ENCODE measurements at places on chromosomes 11 and 22.

DNA sequence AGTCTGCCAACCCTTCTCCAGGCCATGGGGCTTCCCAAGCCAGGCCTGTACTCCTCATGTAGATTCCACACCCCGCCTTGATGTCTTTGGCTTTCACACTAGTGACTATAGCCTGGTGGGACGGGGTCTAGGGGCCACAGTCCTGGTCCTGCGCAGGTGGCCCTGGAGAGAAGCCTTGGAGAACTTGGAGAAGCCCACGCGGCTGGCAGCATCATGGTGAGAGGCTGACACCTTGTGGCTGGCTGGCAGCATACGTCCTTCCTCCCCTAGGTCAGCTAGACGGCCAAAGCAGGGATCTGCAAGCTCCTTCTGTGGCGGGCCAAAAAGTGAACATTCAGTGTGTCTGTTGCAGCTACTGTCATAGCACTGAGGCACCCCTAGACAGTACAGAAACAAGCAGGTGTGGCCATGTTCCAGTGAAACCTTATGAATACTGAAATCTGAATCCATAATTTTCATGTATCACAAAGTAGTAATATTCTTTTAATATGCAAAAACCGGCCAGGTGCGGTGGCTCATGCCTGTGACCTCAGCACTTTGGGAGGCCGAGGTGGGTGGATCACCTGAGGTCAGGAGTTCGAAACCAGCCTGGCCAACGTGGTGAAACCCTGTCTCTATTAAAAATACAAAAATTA is 42.0 kb downstream of the FAM83F start:
- peak; percentile 80 for DNase-seq

DNA sequence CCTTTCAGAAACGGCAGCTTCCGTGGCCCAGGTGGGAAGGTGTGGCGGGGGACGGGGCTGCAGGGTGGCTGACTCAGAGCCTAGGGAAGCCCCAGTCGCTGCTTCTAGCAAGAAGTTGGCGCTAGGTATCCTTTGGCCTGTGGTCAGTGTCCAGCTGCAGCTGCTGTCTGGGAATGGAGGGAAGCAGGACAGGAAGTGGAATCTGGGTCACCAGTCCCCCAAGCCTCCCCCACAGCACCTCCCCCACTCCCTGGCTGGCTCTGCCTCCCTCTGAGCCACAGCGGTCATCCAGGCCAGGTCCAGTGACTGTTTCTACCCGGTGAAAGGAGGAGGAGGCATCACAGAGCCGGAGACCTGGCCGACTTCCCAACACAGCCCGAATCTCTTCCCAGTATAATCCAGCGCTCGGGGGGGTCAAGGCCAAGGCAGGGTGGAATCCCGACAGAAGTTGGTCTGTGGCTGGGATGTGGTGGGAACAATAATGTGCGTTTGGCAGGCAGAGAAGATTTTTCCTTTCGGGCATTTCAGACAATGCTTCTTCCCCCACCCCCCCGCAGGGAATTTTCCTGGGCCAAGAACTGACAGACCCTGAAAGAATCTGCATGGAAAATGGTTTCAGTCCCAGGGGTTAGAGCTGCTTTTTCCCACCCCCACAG is 45.1 kb downstream of the C11orf96 start:
- peak; percentile 74 for DNase-seq

DNA sequence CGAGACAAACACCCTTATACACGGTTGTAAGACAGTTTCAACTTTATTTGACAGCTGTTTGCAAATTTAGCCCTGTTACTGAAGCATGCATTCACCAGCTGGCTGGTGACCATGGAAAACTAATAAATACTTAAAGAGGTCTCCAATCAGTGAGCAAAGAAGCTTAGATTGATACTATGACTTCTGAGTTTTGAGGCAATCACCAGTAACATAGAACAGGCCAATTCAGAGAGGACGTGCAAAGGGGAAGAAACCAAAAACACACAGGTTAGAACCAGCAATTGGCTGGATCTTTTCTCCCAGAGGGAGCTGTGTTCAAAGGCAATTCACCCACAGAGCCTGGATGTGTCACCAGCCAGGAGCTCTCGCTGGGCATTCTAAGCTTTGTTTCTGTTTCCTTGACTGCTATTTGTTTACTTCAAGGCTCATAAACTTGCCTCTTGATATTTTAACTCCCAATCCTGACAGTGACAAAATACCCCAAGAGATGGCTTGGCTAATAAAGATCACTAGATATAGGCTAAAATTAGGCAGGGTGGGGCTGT is 113.6 kb upstream of the MTMR2 start:
- DNase-seq = peak; percentile 35

DNA sequence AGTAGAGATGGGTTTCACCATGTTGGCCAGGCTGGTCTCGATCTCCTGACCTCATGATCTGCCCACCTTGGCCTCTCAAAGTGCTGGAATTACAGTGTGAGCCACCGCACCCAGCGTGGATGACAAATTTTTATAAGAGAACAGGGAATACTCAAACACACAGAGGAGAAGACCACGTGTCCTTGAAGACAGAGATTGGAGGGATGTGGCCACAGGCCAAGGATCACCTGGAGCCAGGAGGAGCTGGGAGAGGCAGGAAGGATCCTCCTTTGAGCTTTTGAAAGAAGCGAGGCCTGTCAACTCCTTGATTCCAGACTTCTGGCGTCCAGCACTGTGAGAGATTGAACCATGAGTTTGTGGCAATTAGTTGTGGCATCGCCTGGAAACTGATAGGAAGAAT is 1049.5 kb downstream of the TBC1D22A start:
- DNase-seq = no peak

DNA sequence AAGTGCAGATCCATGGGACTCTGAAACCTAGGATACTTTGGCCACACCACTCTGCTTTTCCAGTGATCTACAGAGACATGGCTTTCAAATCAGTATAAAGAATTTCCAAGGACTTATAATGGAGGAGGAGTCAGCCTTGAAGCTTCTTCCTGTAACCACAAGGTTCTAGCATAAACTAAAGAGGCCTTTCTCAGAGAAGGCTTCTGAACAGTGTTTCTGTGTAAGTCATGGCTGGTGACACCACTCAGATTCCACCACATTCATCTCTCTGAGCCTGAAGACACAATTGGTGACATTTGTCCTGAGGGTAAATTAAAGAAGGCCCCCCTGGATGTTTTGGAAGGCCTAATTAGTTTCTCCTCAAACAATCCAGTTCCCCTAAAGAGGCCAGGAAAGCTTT is 29.0 kb upstream of the ADORA2A start:
- no peak for DNase-seq
